ENCODE measurements at places on chromosomes 2 and 18.

GRCh38 chr18:12946549-12947284 lies 1.1 kb upstream of the SEH1L start:
- peak; percentile 84 for DNase-seq

GRCh38 chr2:196336207-196336606 lies 164.8 kb upstream of the STK17B start:
- DNase-seq: no peak

- DNase-seq: no peak
Measured at GRCh38 chr18:13500869-13501542, 225.4 kb downstream of the FAM210A start.

DNA sequence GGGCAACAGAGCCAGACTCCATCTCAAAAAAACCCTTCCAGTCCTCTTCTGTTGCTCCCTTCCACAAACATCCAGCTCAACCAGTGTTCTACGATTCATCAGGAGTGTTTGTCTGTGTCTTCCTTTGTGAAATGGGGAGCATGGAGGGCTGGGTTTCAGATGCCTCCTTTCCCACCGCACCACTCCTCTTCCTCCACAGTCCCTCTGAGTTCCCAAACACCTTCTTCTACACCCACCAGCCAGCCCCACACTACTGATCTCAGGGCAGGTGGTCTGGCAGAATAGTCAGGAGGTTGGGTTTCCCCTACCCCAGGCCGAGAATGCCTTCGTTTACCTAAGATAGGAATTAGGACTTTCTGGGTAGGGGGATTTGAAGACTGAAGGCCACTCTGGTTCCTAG lies 36.9 kb downstream of the NGEF start:
- peak; percentile 1 for DNase-seq

DNA sequence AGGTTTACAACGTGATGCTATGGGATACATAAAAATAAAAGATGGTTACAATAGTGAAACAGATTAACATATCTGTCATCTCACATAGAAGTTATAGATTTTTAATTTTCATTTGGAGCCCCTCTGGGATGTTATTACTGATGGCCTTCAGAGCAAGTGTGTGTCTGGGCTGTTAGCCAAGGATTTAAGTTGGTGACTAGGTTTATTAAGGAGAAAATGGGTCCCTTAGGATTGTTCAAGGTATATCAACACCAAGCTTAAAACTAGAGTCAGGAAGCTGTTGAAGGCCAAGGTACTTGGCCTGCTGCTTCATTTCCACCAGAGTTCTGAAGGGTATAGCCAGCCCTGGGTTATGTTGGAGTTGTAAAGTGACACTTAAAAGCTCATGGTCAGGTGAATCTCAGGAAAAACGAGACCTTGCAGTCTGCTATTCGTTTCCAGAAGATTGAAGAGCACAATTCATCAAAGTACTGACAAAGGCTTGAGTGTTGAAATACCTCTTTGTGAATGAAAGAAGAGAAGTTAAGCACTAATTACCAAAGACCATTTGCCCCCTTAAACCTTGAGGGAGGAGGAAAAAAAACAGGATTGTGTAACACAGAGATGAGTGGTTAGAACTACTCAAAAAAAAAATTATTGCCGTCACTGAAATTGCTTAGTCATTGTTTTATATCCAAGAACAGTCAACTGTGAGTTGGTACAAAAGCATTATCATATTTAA lies 48.4 kb downstream of the MAP2 start:
- DNase-seq: no peak

DNA sequence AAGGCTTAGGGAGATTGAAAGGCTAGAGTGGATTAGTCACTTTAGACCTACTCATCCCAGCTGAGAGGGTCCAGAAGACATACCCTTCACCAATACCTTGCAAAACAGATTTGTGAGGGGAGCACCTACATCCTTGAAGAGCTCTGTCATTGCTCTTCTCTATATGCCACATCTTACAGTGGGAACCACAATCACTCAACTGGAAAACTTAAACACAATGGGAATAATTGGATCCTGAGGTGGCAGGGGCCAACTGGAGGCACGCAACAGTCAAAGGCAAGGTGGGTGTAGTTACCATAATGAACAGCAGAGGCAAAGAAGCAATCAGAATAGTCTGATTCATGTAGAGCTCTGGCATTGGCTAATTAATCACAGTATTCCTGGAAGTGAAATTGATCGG lies 35.4 kb downstream of the PDE1A start:
- no peak for DNase-seq

DNA sequence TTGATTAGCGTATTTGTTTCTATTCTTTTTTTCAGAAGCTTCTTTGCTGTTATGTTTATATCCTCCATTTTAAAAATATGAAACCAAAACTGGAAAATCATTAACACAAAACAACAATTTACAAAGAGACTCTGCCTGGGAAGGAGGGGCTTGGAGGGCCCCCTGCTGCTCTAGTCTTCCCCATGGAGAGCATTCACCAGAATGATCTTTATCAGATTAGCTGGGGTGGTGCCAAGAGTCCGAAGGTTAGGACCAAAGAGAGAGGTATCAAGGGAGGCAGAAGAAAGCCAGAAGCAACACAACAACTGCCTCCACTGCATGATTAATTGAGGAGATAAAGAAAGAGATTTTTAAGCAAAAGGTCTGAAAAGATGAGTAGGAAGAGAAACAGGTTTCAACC lies 218.6 kb downstream of the IRS1 start:
- no peak for DNase-seq

- DNase-seq: peak; percentile 90
Measured at GRCh38 chr2:238868616-238869292, 20.9 kb downstream of the TWIST2 start.

- DNase-seq: no peak
Measured at GRCh38 chr18:30192216-30192615, 850.3 kb downstream of the DSC3 start.

GRCh38 chr18:3427944-3428343 lies 22.0 kb upstream of the TGIF1 start:
- DNase-seq: no peak

- DNase-seq: peak; percentile 81
Measured at GRCh38 chr18:2104620-2105462, 466.5 kb downstream of the METTL4 start.

GRCh38 chr2:17461087-17461475 lies 57.2 kb downstream of the RAD51AP2 start:
- no peak for DNase-seq

- no peak for DNase-seq
Measured at GRCh38 chr2:167729911-167730310, 517.5 kb downstream of the STK39 start.

GRCh38 chr2:178450524-178450773 lies 526 bp downstream of the PRKRA start:
- no peak for DNase-seq

DNA sequence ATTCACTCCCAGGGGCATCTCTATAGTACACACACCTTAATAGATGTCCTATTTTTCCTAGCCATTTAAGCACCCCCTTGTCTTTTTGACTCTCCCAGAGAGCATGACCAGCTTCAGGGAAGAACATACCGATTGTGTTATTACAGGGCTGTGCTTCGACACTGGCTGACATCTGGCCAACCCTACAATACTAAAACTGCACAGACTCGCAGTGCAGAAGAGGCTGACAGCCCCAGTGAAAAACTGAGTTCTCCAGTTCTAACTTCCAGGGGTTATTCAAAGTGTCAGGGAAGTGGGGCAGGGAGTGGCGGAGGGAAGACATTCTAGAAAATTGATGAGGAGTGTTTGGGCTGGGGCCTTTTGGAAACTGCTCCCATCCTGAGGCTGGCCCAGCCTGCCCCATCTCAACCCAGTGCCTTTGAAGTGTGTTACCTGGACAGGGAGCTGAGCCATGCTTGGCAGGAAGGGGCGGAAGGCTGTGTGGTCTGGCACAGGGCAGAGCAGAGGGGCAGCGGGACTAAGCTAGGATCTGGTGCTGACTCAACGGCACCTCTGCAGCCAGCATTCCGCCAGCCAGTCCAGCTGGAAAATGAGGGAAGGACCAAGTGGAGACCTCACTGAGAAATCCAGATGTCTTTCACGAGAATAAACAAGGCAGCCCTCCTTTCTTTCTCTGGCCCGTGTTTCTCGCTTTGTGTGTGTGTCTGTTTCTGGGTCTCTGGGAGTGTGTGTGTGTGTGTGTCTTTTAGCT lies 15.4 kb upstream of the IGFBP5 start:
- DNase-seq: no peak

DNA sequence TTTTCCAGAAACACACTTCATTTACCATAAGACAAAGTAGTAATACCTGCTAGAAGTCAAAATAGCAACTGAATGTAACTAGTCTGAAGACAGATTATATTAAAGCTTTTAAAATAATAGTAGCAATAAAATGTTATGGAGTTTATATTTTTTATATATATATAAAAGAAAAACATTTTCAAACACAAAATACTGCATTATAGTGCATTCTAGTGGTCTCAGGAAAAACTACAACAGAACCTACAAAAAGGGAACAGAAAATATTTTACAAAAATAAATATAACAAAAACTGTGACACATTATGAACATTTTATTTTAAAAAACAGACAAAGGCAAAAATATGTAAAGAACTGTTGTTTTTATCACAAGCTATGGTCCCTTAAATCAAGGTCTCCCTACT lies 48.0 kb downstream of the STRN start:
- DNase-seq: no peak

DNA sequence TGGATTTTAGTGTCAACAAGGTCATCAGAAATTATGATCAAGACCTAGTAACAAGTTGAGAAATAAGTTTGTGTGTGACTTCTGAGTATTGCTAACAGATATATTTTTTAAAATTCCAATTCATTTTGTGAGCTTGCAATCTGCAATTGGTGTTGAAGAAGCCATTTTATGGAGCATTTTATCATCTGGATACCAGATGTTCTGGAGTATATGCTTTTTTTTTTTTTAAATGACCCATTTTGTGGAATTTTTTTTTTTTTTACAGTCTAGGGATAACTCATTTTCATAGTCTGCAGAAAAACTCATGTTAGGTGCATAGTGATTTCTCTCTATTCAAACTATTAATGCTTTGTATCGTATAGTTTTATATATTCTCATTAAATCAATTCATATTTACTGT lies 12.6 kb downstream of the QPCT start:
- DNase-seq: no peak

- DNase-seq: no peak
Measured at GRCh38 chr2:39649511-39649910, 16.2 kb upstream of the TMEM178A start.

DNA sequence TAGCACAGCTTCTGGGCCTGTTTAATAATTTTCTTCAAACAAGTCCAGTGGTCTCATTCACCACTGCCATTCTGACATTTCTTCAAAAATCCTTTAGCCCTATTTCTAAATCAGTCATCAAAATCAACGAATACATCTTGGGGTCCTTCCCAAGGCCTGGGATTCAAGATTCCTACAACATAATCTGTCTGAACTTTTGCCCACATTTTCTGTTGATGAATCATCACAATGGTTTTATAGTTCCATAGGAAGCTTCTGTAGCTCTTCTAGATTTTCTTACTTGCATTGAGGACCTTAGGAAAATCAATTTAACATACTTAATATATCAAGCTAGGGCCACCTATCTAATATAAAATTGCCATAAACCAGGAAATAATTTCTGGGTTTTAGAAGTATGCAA lies 811.8 kb upstream of the ACVR2A start:
- DNase-seq: no peak

DNA sequence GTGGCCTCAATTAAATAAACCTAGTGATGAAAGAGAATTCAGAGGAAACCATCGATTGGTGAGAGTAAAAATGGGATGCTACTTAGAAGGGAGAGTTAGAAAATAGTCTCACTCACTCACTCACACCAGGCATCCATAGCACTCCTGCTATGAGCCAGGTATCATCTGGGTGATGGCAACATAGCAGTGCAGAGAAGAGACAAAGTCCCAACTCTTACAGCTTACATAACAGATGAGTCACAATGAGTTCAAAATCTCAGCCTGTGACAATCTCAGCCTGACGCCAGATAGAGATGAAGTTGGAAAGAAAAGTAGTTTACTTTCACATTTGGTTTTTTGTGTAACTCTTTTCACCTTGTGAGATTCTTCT lies 55.4 kb upstream of the THOC1 start:
- DNase-seq: no peak

DNA sequence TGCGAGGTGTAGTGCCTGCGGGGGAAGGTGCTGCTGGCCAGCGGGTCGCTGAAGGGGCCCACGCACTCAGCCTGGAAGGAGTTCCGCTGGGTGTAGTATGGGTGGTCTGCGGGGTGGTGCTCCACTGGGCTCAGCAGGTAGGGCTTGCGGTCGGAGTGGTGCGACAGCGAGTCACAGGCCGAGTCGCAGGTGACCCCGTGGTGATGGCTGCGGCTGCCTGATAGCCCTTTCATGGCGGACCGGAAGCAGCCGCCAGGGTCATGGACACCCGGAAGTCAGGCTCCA lies 429.8 kb downstream of the TGIF1 start:
- no peak for DNase-seq

DNA sequence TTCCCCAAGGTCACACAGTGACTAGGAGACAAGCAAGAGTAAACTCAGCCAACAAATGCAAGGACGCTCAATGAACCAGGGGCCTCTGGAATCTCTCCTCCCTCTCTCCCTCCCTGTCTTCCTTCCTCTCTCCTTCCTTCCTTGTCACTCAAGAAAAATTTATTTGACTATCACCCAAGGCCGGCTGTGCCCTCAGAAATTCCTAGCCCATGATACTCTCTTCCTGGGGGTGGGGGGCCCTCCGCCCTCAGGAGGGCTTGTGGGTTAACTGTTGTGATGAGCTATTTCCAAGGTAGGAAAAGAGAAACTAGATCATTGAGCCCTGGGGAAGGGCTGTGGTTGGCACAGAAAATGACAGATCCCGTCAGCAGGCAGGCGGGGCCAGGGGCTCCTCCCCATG lies 21.7 kb downstream of the INHBB start:
- DNase-seq: no peak

DNA sequence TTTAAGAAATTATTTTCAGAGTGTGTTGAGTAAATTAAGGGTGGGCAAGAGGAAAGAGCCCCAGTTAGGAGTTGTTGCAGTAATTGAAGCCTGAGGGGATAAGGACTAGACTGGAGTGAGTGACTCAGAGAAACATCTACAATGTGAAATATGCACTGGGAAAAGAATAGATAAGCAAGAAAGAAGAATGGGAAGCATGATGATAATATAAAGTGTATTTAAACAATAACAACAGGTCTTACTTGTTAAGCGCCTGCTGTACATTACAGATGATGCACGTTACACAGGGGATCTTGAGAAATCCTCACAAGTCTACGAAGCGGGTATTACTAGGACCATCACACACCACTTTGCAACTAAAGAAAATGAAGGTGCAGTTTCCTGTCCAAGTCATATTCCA lies 73.6 kb upstream of the STK17B start:
- DNase-seq: no peak

- DNase-seq: no peak
Measured at GRCh38 chr18:45291621-45292615, 323.4 kb upstream of the SLC14A2 start.

GRCh38 chr2:42425697-42426096 lies 64.7 kb upstream of the COX7A2L start:
- no peak for DNase-seq

Measured in posterior vena cava (tissue), 2 donors.